ENCODE measurements at places on chromosomes 7 and 10.

DNA sequence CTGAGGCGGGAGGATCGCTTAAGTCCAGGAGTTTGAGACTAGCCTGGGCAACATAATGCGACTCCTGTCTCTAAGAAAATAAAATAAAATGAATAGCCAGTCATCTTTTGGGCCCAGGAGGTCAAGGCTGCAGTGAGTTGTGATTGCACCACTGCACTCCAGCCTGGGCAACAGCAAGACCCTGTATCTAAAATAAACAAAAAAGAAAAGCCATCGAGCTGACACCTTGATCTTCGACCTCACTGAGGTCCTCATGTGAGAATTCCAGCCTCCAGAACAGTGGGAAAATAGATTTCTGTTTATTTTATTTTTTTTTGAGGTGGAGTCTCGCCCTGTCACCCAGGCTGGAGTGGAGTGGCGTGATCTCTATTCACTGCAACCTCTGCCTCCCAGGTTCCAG is 301.5 kb upstream of the GALNT17 start:
- DNase-seq: no peak

DNA sequence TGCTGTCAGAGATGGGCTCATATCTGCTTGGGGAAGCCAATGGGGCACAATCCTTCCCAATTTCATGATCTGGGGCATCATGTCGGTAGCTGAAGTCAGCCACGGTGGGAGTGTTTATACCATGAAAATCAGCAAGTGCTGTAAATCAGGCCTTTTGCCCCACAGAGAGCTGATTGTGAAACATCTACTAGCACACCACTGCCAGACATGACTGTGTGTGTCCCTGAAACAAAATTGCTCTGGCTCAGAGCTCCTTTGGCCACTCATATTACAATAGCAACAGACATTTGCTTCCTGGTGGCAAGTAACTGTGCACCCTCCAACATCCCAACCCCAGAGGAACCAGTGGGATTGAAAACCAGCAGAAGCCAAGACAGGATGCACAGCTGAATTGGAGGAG is 23.7 kb downstream of the GPR26 start:
- DNase-seq: no peak

GRCh38 chr10:123913688-123914268 is 22.2 kb upstream of the CPXM2 start:
- no peak for DNase-seq

- peak; percentile 22 for DNase-seq
Observed at GRCh38 chr7:18345641-18346234, 149.8 kb upstream of the HDAC9 start.

DNA sequence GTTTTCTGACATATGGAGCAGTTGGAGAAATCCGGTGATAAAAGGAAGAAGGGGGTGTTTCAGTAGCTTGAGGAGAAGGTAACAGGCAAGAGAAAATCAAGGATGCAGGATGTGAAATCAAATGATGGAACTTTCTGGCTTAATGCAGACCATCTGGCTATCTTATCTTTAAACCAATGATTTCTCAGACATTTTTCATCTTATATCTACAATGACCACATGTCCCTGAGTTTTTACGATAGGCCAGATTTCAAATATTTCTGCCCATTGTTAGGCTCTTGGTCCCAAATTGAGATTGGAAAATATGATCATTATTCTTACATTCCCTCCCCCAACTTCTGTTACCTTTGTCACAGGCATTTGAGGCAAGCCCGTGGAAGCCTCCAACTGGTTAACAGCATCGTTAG is 486.8 kb downstream of the SUGCT start:
- no peak for DNase-seq

DNA sequence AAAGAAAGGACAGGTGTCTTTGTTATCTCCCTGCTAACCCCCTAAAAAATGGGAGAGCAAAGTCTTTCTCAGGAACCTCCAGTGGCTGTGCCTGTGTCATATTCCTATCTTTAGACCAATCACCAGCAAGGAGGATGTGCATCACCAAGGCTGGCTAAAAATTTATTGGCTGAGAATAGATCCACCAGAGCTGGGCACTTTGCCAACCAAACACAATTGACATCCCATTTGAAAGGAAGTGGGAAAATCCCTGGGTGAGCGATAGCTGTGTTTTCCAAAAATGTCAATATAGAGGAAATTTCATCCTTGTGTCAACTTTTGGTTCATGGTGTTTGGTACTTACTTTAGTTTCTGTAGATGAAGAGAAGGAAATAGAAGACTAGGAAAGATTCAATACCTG is 13.1 kb upstream of the GPR141 start:
- no peak for DNase-seq
